ENCODE measurements at places on chromosomes 2 and 18. TPM values are rescaled to one million over a fixed set of nuclear protein-coding genes. Genes with fewer than 3 reads are reported as not detected.

DNA sequence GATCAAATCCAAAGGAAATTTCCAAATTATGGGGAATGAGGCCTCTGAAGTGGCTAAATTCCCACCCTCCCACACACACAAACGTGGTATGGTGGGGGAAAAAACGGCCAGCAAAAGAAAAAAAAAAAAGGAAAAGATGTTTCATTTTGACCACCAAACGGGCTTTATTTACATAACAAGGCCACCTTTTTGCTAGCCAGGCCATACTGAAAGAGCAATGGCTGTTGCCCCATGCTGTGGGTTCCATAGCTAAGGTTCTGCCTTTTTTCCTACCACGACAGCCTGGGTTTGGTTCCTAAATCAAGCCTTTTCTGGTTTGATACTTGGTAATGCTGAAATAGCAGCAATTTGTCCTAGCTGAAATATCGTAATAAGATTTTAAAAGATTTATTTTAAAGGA is 14.0 kb upstream of the IL1B start:
- no peak overlapping the region for H3K4me3 ChIP-seq
- H3K4me1 ChIP-seq: no peaks in the 10 kb centered on the region
- H3K27ac ChIP-seq: no peak overlapping the region
- H3K27me3 ChIP-seq: no peaks in the 10 kb centered on the region

- H3K4me1 ChIP-seq: no peaks in the 10 kb centered on the region
- H3K27ac ChIP-seq: no peak overlapping the region
- no peak for DNase-seq
- no peak overlapping the region for H3K4me3 ChIP-seq
Measured at GRCh38 chr18:61575419-61575818, 242.2 kb downstream of the CDH20 start.

GRCh38 chr2:48673581-48673980 is 55.9 kb downstream of the GTF2A1L start:
- H3K36me3 ChIP-seq: no peaks in the 10 kb centered on the region
- H3K4me1 ChIP-seq: peaks cover 18% of the 10 kb centered on the region
- DNase-seq: peak; percentile 35
- H3K27me3 ChIP-seq: no peaks in the 10 kb centered on the region
- H3K4me3 ChIP-seq: no peak overlapping the region
- no peak overlapping the region for H3K27ac ChIP-seq

GRCh38 chr18:335733-336132 is 67.9 kb upstream of the THOC1 start:
- H3K4me3 ChIP-seq: no peak overlapping the region
- no peaks in the 10 kb centered on the region for H3K4me1 ChIP-seq
- no peaks in the 10 kb centered on the region for H3K36me3 ChIP-seq
- DNase-seq: no peak

GRCh38 chr2:208669394-208669793 is 262.8 kb downstream of the PTH2R start:
- no peaks in the 10 kb centered on the region for H3K4me1 ChIP-seq
- H3K36me3 ChIP-seq: no peaks in the 10 kb centered on the region
- no peaks in the 10 kb centered on the region for H3K27me3 ChIP-seq
- no peak overlapping the region for H3K4me3 ChIP-seq
- H3K27ac ChIP-seq: no peak overlapping the region

GRCh38 chr2:101340141-101340551 is 31.6 kb upstream of the RNF149 start:
- no peaks in the 10 kb centered on the region for H3K36me3 ChIP-seq
- H3K27me3 ChIP-seq: no peaks in the 10 kb centered on the region
- no peak overlapping the region for H3K4me3 ChIP-seq
- peak; percentile 65 for DNase-seq
- peak overlapping the region; percentile 78 for H3K27ac ChIP-seq

DNA sequence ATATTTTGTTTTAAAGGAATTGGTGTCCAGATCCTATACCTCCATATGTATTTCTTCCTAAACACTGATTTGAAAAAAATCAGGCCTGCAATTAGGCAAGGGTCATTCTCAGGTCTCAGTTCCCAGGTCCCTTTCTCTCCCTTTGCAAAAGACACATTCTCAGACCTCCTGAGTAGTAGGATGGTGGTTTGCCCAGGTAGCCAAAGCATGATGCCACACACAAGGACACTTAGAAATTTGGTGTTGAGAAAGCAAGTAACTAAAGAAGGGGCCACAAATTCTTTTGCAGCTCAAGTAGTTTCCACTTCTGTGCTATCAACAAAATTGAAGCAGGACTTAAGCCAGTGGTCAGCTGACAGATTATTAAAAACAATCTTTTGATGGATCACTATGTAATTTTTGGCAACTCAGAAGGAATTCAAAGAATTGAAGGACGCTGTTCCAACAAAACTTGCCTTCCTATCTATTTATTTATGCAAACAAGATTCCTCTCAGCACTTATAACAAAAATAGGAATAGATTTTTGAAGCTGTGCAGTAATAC is 6.6 kb upstream of the MYO5B start:
- no peak overlapping the region for H3K27ac ChIP-seq
- H3K4me3 ChIP-seq: no peak overlapping the region
- DNase-seq: no peak
- no peaks in the 10 kb centered on the region for H3K27me3 ChIP-seq
- no peaks in the 10 kb centered on the region for H3K36me3 ChIP-seq

DNA sequence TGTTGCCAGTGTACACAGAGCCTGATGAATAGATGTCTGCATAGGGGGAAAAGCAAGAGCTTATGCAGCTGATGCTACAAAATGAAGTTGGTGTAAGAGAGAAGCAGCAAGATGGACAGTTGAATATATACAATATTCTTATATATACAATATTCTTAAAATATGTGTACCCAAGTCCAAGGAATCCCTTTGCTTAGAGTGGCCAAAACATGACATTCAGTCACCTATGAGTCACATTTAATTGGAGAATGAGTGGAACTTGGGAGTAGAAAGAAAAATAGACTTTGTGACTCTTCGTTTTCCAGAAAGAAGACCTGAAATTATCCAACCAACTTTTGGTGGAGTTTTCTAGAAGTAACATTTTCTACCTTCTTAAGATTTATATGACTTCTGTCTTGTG is 81.8 kb downstream of the SCN9A start:
- no peaks in the 10 kb centered on the region for H3K27me3 ChIP-seq
- H3K36me3 ChIP-seq: no peaks in the 10 kb centered on the region
- no peak overlapping the region for H3K27ac ChIP-seq
- no peak overlapping the region for H3K4me3 ChIP-seq

- no peak overlapping the region for H3K4me3 ChIP-seq
- H3K36me3 ChIP-seq: no peaks in the 10 kb centered on the region
- H3K27ac ChIP-seq: no peak overlapping the region
Measured at GRCh38 chr2:31137211-31138036, 816 bp downstream of the GALNT14 start.

DNA sequence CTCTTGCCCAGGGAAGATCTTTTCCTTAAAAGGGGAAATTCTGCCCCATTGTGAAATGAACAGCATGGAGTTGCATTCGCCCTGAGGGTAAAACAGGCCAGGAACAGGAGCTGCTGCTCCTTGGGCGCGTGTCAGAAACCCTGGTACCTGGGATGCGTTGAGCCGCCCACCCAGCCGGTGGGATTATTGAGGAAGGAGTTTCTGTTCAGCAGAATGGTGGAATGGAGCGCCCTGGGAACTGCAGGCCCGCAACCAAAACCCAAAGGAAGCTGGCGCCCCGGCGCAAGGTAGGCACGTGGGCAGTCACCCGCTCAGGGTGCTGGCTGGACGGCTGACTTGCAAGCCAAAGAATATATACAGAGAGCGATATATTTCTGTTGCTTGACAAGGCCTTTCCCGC is 73.5 kb downstream of the MTCL1 start:
- no peak overlapping the region for H3K4me3 ChIP-seq
- DNase-seq: no peak
- no peak overlapping the region for H3K27ac ChIP-seq
- H3K4me1 ChIP-seq: no peaks in the 10 kb centered on the region
- H3K36me3 ChIP-seq: no peaks in the 10 kb centered on the region

- H3K4me3 ChIP-seq: no peak overlapping the region
- no peak overlapping the region for H3K27ac ChIP-seq
- no peaks in the 10 kb centered on the region for H3K27me3 ChIP-seq
- DNase-seq: no peak
Measured at GRCh38 chr18:11260961-11261461, 111.6 kb upstream of the PIEZO2 start.

- no peak for DNase-seq
- H3K4me1 ChIP-seq: no peaks in the 10 kb centered on the region
- H3K27me3 ChIP-seq: no peaks in the 10 kb centered on the region
- no peak overlapping the region for H3K27ac ChIP-seq
Measured at GRCh38 chr18:76619261-76619620, 124.2 kb upstream of the ZNF516 start.

DNA sequence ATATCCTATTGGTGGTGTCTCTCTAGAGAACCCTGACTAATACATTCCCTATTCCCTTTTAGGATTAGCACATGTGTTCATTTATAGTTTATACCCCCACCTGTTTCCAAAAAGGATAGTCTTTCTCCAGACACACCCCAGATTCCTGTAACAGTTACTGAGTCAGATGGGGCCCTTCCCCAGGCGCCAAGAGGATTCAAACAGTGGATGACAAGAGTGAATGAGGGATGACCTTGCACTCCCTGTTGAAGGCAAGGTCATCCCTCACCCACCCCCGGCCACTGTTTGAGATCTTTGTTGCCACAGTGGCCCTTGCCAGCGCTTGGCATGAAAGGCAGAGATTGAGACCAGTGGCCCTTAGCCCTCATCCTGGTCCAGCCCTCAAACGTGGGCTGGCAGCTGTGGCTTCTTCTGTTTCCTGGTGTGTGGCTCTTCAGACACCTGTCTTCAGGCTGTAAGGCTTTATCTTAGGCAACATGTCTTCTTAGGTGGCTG is 15.3 kb upstream of the REEP1 start:
- H3K4me3 ChIP-seq: no peak overlapping the region
- no peak for DNase-seq
- no peaks in the 10 kb centered on the region for H3K27me3 ChIP-seq
- no peak overlapping the region for H3K27ac ChIP-seq
- 0 out of 2 replicates have a peak, but pooled peaks cover 5% of the 10 kb centered on the region for H3K4me1 ChIP-seq

The FBXO15 gene
- 0.29 TPM for total RNA-seq

The IL1B gene
- total RNA-seq: not detected

The ZAP70 gene
- total RNA-seq: 0.82 TPM

The SERPINB11 gene
- not detected for total RNA-seq

The B3GNT7 gene
- 3.6 TPM for total RNA-seq

The CAPN14 gene
- total RNA-seq: 0.23 TPM

The C2orf80 gene
- total RNA-seq: not detected

The TRIM54 gene
- 0.25 TPM for total RNA-seq

The MC5R gene
- not detected for total RNA-seq

The C18orf63 gene
- total RNA-seq: 0.07 TPM

Data from Caco-2 (cell line).